Muscle of arm (tissue), 14 donors: ENCODE measurements at places on chromosomes 3 and 15. TPM values are rescaled to one million over a fixed set of nuclear protein-coding genes. Genes with fewer than 3 reads are reported as not detected.

GRCh38 chr15:56040081-56041035 is 46.9 kb upstream of the NEDD4 start:
- peak; percentile 80 for DNase-seq

DNA sequence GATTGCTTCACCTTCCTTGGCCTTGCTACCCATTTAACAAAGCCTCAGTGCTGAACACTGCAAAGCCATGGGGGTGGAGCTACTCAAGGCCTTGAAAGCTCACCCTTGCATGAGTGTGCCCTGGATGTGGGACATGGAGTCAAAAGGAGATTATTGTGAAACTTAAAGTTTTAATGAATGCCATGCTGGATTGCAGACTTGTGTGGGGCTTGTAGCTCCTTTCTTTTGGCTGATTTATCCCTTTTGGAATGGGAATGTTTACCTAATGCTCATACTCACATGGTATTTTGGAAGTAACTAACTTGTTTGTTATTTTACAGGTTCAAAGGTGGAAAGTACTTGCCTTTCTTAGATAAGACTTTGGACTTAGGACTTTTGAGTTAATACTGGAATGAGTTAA is 538.5 kb upstream of the NECTIN3 start:
- DNase-seq: no peak

GRCh38 chr3:13086531-13086981 is 13.3 kb upstream of the IQSEC1 start:
- DNase-seq: no peak

DNA sequence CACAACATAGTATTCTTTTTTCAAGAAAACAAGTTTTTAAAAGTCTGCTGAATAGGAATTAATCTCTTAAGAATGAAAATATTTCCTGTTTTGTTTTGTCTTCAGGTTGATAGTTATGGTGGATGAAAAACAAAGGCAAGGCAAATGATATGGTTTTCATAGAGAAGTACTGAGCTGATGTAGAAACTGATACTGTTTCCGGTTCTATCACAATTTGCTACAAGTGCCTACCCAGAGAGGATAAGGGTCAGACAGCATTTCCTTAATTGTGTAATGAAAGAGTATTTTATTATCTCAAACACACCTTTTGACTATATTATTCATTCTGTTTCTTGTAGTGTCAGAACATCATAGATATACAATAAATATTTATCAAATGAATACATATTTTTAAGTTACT is 836.3 kb downstream of the SQOR start:
- DNase-seq: no peak

PPP1R14D gene
- polyA plus RNA-seq: 0.33 TPM
